ENCODE measurements at places on chromosomes 1 and 21.
A peak's percentile ranks its signal among the peaks of the same experiment; 100 is the strongest.

DNA sequence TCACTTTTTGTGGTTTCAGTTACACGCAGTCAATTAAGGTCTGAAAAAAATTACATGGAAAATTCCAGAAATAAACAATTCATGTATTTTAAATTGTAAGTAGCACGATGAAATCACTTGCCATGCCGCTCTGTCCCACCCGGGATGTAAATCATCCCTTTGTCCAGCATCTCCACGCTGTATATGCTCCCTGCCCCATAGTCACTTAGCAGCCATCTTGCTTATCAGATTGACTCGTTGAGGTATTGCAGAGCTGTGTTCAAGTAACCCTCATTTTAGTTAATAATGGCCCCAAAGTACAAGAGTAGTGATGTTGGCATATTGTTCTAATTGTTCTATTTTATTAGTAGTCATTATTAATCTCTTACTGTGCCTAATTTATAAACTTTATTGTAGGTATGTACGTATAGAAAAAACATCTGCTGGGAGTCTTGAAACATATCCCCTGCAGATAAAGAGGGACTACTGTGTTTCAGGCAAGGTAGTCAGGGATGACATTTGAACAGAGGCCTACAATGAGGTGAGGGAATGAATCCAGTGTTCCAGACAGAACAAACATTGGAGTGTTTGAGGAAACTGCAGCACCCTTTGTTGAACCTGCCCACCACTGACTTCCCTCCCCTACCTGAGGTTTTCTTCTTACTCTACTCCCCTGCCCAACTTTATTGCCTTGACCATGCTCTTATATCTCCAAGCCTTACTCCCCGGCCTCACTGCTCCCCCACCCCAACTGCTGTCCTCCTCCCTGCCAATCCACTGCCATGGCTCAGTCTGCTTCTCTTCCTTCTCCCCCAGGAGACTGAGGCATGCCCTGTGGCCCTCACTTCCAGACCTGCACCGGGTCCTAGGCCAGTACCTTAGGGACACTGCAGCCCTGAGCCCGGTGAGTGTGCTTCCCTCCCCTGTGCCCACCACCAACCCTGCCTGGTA is 7.1 kb upstream of the CDC20 start:
- DNase-seq, result no peak

GRCh38 chr1:33973799-33974545 is 110.1 kb downstream of the HMGB4 start:
- DNase-seq, result no peak

DNA sequence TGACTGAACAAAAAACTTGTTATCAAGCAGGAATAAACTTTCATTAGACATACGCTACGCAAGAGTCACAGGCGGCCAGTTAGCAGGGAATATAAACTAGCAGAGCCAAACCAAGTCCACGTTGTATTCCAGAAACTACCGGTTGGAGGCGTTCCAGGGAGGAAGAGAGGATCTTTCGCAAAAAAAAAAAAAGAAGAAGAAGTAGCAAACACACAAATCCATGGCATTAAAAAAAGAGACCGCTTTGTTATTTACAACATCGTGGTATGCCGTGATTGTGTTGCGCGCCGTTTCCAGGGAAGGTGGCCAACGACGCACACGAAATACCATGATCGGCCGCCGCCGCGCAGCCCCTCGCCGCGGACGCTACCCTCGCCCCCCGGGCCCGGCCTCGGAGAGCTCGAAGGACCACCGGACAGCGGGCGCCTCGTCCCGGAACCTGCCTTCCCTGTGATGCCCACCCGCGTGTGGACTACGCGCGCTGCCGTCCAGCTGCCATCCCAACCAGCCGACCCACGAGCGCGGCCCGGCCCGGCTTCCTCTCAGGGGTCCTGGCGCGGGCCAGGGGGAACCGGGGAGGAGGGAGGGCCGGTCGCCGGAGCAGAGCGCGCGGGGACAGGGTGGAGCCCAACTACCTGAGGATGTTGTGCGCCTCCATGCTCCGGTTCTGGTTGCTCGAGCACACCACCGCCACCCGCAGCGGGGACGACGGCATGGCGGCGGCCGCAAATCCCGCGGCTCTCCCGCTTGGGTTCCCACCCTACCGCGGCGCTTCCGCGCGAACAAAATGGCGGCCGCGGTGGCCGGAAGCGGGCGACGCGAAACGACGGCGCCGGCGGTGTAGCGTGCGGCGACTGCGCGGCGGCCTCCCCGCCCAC is 581 bp downstream of the SSU72 start:
- peak; percentile 81 for DNase-seq

GRCh38 chr21:34648739-34649297 is 20.0 kb upstream of the CLIC6 start:
- DNase-seq, result no peak

- no peak for DNase-seq
Measured at GRCh38 chr1:152021569-152021968, 15.2 kb downstream of the S100A11 start.

- DNase-seq, result no peak
Measured at GRCh38 chr1:208432346-208432745, 188.2 kb upstream of the PLXNA2 start.

DNA sequence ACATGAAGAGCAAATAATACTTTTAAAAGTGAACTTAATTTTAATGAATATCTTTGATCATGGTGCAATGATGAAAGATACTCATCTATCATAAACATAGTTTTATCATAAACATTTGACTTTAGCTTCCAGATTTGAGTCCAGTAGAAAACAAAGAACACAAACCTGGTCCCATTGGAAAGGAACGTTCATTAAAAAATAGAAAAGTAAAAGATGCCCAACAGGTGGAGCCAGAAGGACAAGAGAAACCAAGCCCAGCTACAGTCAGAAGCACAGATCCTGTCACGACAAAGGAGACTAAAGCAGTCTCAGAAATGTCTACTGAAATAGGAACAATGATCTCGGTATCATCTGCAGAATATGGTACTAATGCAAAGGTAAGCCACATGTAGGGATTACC is 55.6 kb upstream of the MYOCOS start:
- no peak for DNase-seq

DNA sequence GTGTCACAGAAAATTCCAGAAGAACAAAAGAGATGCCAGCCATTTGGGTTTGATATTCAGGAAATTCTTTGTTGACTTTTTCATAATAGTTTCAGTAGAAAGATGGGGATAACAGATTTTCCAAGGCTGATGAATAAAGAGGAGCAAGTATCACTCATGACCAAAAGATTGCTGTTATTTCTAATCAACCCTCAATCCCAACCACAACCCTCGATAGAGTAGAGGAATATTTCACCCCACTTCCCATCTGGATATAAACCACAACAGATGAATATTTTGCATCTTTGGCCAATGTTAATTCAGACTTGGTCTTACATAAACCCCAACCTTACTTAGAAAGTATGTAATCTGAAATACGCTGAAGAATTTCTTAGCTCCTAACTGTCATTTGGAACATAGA is 232.4 kb downstream of the SEC16B start:
- DNase-seq, result no peak

GRCh38 chr1:33282791-33283190 is 26.5 kb downstream of the ZNF362 start:
- DNase-seq, result no peak

GRCh38 chr1:242349636-242350035 is 174.9 kb downstream of the PLD5 start:
- no peak for DNase-seq

DNA sequence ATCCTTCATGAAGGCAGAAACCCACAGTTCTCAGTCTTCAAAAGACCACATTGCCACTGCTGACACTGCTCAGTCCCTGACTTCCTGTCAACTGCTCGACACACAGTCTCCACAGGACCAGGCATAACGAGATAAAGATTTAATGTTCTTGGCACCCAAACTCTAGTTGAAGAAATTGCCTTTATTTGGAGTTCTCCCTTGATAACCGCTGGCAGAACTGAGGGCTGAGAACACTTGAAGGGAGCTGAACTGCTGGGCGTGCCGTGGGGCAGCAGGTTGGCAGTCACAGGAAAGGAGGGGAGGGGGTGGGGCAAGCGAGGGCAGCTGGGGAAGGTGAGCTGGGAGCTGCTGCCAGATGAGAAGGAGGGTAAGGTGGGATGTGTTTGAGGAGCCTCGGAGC is 15.9 kb downstream of the HENMT1 start:
- DNase-seq, result peak; percentile 74

DNA sequence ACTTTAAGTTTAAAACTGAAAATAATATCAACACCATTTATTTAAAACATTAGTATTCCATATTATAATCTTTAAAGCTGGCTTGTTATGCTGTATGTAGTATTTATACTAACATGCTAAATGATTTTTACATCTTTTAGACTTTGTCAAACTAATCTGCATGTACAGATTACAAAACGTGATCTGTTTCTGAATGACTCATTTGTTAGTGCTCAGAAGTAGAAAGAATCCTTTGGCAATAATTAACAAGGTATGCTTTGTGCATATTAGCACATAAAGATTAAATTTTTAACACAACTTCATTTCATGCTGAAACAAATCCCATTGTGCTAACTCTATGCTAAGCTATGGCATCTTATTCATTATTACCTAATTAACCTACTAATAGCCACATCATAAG is 242.4 kb downstream of the BARHL2 start:
- no peak for DNase-seq

- no peak for DNase-seq
Measured at GRCh38 chr1:107198561-107198960, 57.7 kb downstream of the NTNG1 start.

DNA sequence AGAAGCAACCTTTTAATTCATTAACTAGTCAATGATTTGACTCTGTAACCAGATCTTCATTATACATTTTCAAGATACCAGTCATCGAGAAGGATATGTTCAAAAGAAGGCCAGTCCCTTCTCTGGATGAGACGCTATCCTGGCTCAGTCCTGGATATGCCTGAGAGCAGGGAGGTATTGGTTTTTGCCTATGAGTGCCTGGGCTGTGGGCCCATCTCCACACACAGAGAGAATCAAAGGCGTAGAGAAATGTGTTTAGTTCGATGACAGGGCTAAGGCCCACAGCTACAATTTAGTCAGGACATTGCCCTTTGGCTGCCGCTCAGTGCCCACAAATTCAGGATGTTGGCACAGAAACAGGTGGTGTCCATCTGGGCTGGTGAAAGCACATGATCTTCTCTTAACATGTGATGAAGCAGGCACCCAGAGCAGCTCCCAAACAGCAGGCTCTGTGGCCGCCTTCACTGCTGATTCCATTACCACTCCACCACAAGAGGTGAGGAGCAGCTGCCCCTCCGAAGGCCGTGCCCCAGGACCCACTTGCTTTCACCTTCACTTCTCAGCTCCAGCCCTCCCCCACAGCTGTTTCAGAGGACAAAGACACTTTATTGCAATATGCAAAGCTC is 24.7 kb downstream of the ACKR1 start:
- DNase-seq, result no peak

DNA sequence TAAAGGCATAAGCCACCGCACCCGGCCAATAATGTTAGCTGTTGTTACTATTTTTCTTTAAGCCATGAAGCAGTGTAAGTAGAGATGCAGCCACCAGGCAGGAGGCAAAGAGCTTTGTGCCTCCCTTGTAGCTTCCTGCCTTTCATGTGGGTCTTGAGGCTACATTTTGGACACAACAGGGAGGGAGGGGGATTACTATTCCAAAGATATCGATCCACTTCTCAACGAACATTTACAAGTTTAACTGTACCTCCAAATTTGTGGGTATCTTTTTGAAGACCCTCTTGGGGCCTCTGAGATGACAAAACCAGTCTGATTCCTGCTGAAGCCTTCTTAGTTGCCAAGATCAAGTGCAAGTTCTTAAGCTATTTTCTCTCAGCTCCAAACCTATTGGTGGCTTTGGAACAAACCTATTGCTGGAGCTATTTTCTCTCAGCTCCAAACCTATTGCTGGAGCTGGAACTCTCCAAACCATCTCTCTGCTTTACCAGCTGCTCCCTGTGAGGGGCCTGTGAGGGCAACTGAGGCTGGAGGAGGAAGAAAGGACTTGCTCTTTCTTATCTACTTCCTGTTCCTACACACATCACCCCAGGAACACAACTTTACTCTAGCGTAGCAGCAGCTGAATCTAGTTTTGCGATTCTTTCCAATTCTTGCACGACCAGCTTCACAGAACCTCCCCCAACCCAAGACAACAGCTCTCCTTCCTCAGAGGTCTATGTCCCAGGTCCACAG is 16.1 kb upstream of the RCAN3 start:
- DNase-seq, result peak; percentile 69

GRCh38 chr1:115781343-115781742 is 12.8 kb upstream of the CASQ2 start:
- no peak for DNase-seq

GRCh38 chr1:47178654-47179016 is 11.2 kb downstream of the PDZK1IP1 start:
- DNase-seq, result no peak

DNA sequence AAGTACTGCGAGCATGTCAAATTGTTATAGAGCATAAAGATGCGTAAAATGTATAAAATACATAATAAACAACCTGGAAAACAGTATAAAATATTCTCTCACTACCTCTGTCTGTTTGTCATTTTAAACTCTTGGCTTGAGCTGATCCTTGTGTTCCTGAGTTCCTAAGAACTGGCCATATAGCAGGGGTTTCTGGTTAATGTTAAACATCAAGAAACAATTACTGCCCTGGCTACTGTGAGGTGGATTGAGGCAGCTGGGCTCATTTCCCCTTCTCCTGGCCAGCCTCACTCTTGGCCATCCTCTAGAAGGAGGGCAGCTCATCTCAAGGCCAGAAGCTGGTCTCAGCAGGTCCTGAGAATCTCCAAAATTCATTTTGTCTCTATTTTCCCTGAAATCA is 297.3 kb upstream of the USP24 start:
- DNase-seq, result no peak

DNA sequence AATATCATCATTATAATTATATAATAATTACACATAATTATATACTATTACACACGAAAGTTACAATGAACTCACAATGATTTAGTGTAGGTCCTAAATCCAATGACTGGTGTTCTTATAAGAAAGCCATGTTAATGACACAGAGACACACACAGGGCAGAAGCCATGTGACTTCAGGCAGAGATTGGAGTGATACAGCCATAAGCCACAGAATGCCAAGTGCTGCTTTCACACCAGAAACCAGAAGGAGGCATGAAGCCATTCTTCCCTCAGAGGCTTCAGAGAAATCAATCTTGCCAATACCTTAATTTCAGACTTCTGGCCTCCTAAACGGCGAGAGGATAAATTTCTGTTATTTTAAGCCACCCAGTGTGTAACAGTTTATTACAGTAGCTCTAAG is 147.4 kb upstream of the KRTAP19-8 start:
- peak; percentile 49 for DNase-seq

- peak; percentile 45 for DNase-seq
Measured at GRCh38 chr1:26537951-26538352, 8.4 kb downstream of the RPS6KA1 start.

- no peak for DNase-seq
Measured at GRCh38 chr1:222905151-222905550, 90.3 kb downstream of the DISP1 start.

DNA sequence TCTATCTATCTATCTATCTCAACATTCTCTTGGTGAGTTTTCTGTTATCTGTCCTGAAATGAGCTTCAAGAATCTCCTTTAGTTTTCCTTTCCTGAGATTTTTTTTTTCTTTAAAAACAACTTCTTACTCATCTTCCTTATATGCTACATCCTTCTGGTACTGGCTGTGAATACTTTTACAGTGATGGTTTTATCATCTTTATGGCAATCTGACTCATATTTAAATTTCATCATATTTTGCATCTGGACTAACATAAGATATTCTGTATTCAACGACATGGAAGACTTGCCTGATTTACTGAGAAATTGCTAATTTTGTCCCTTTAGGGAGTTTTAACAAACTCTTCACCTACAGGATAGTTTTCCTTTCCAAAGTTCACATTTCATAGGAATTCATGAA is 33.0 kb downstream of the PDE4B start:
- no peak for DNase-seq

GRCh38 chr1:74523873-74524480 is 11.6 kb upstream of the LRRC53 start:
- no peak for DNase-seq
